Tracheal epithelial cell (primary cell): ENCODE measurements at places on chromosomes 3 and 15. TPM values are rescaled to one million over a fixed set of nuclear protein-coding genes. Genes with fewer than 3 reads are reported as not detected.

The LMOD3 gene
- not detected in 2 replicates for total RNA-seq

The CASR gene
- total RNA-seq = under 0.01 TPM in 1 of 2 replicates, not detected in the other

The SCN5A gene
- not detected in 2 replicates for total RNA-seq

The SKIC8 gene
- 39.9 and 50.6 TPM in 2 replicates for total RNA-seq

The KBTBD13 gene
- under 0.01 TPM in 1 of 2 replicates, not detected in the other for total RNA-seq

The OXTR gene
- total RNA-seq = under 0.01 and 1.7 TPM in 2 replicates

The CRYGS gene
- 0.43 and 0.48 TPM in 2 replicates for total RNA-seq

The C3orf33 gene
- total RNA-seq = 1.7 and 4.5 TPM in 2 replicates

The GRIP2 gene
- not detected in 2 replicates for total RNA-seq

The GOLGA8N gene
- total RNA-seq = 0.72 and 2.8 TPM in 2 replicates

The SPTBN5 gene
- 0.43 and 0.48 TPM in 2 replicates for total RNA-seq

The KCNAB1 gene
- 0.21 and 0.24 TPM in 2 replicates for total RNA-seq

The IL1RAP gene
- total RNA-seq = 42.4 and 43.1 TPM in 2 replicates

The CLEC3B gene
- not detected in 2 replicates for total RNA-seq

The FAM43A gene
- total RNA-seq = 3.1 and 3.8 TPM in 2 replicates

The SAMMSON gene
- not detected in 2 replicates for total RNA-seq

The ITPR1 gene
- 9.6 and 16.8 TPM in 2 replicates for total RNA-seq

The GREM1 gene
- total RNA-seq = 0.21 and 1.7 TPM in 2 replicates

The DNAH1 gene
- 0.85 and 0.96 TPM in 2 replicates for total RNA-seq

The ZNF774 gene
- 3.4 and 3.6 TPM in 2 replicates for total RNA-seq

The HTD2 gene
- 10.6 and 22.8 TPM in 2 replicates for total RNA-seq

The FMN1 gene
- 0.48 and 1.9 TPM in 2 replicates for total RNA-seq

The CDCP1 gene
- 52.0 and 107 TPM in 2 replicates for total RNA-seq
